ENCODE measurements at places on chromosomes 4 and X.

DNA sequence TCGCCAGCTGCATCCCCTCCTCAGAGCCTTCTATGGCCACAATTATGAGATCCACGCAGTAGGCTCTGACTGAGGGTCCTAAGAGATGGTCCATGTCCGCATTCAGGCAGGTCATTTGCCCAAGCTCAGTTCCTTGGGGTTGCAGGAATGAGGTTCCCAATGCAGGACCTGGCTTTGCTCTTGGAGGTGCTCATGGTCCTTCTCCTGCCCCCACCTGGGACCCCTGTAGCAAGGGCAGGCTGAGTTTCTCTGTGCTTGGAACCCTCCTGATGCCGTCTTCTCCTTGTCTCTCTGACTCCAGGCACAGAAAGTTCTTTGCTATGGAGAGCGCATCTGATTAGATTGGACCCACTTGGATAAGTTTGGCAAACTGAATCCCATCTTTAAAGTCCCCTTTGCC, 16.5 kb upstream of the SHOX start:
- H3K4me3 ChIP-seq: no peak overlapping the region
- H3K27ac ChIP-seq: no peak overlapping the region
- H3K4me1 ChIP-seq: no peaks in the 10 kb centered on the region
- no peak for DNase-seq
- peaks cover 16% of the 10 kb centered on the region for H3K27me3 ChIP-seq

- no peak for DNase-seq
- no peaks in the 10 kb centered on the region for H3K27me3 ChIP-seq
- H3K27ac ChIP-seq: no peak overlapping the region
- H3K4me3 ChIP-seq: no peak overlapping the region
- no peaks in the 10 kb centered on the region for H3K4me1 ChIP-seq
These were observed 21.6 kb downstream of the PIGG start for GRCh38 chr4:520683-521023.

GRCh38 chr4:57131849-57132742, 21.9 kb upstream of the IGFBP7 start:
- no peaks in the 10 kb centered on the region for H3K36me3 ChIP-seq
- no peak overlapping the region for H3K4me3 ChIP-seq
- DNase-seq: no peak
- no peaks in the 10 kb centered on the region for H3K4me1 ChIP-seq
- H3K27me3 ChIP-seq: no peaks in the 10 kb centered on the region

GRCh38 chr4:173736840-173737239, 206.8 kb upstream of the HAND2 start:
- no peaks in the 10 kb centered on the region for H3K36me3 ChIP-seq
- H3K4me1 ChIP-seq: no peaks in the 10 kb centered on the region
- no peak for DNase-seq

- no peaks in the 10 kb centered on the region for H3K36me3 ChIP-seq
- H3K27me3 ChIP-seq: no peaks in the 10 kb centered on the region
- H3K4me3 ChIP-seq: no peak overlapping the region
- H3K27ac ChIP-seq: no peak overlapping the region
- DNase-seq: no peak
- H3K4me1 ChIP-seq: no peaks in the 10 kb centered on the region
These were observed 163.1 kb upstream of the FAT1 start for GRCh38 chr4:186886759-186887158.

DNA sequence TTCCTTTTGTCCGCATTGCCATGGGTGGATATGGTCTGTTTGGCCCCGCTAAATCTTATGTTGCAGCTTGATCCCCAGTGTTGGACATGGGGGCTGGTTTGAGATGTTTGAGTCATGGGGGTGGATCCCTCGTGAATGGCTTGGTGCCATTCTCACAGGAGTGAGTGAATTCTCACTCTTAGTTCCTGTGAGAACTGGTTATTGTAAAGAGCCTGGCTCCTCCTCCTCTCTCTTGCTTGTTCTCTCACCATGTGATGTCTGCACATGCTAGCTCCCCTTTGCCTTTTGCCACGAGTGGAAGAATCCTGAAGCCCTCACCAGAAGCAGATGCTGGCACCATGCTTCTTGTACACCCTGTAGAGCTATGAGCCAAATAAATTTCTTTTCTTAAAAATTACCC, 22.6 kb upstream of the STBD1 start:
- no peak for DNase-seq
- H3K4me3 ChIP-seq: no peak overlapping the region

DNA sequence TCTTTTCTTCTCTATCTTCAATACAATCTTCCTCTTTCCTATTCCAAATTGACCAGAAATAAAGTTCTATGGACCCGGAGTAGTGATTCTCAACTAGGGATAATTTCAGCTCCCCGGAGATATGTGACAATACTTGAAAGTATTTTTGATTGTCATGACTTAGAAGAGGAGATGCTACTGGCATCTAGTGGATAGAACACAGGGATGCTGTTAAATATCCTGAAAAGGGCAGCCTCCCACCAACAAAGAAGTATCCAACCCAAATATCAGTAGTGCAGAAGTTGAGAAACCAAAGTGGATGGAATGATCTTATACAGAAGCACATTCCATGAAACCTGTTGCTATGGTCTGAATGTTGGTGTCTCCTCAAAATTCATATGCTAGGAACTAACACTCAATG, 65.7 kb upstream of the NDST3 start:
- no peak for DNase-seq
- H3K36me3 ChIP-seq: no peaks in the 10 kb centered on the region
- no peaks in the 10 kb centered on the region for H3K27me3 ChIP-seq

DNA sequence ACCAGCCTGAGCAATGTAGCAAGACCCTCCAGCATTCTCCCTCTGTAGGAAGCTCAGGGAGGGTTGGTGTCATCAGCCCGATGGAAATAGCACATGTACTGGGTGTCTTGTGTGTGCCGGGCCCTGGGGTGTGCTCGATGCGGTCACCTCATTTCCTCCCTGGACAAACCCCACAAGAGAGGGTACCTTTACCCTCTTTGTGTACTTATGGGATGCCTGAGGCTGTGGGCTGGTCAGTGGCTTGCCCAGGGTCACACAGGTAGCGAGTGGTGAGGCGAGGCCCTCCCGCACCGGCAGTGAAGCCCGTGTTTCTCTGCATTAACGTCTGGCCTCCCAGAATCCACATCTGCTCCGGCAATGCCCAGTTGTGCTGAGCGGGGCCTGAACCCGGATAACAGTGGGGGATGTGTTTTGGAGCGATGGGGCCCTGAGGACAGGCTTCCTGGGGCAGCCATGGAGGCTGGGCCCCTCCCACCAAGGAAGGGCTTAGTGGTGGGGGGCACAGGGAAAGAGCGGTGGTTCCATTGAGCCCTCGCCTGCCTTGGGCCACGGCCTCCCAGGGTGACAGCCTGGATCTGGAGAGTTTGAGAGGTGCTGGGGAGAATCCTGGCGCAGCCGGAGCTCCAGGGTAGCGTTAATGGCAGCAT, 8.1 kb downstream of the PSAPL1 start:
- H3K4me3 ChIP-seq: no peak overlapping the region
- H3K27ac ChIP-seq: no peak overlapping the region
- no peaks in the 10 kb centered on the region for H3K27me3 ChIP-seq
- no peaks in the 10 kb centered on the region for H3K4me1 ChIP-seq
- peak; percentile 16 for DNase-seq

DNA sequence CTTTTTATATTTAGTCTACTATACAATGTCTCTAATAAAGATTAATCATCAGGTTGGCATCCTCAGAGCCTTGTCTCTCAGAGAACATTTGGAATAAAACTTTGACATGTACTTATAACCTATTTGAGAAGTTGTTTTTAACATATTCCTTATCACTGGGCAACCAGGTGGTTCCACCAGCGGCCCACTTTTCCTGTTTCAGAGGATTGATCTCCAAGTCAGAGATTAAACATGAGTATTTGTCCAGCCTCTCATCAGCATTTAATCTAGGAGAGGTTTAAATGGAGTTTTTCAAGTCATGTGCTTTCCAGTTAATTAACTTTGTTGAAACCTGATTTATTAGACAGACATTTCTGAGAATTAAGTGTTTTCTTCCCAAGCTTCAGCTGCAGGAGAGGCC, 345.5 kb downstream of the GRXCR1 start:
- no peak for DNase-seq
- no peaks in the 10 kb centered on the region for H3K27me3 ChIP-seq
- no peaks in the 10 kb centered on the region for H3K36me3 ChIP-seq
- no peaks in the 10 kb centered on the region for H3K4me1 ChIP-seq
- no peak overlapping the region for H3K4me3 ChIP-seq

DNA sequence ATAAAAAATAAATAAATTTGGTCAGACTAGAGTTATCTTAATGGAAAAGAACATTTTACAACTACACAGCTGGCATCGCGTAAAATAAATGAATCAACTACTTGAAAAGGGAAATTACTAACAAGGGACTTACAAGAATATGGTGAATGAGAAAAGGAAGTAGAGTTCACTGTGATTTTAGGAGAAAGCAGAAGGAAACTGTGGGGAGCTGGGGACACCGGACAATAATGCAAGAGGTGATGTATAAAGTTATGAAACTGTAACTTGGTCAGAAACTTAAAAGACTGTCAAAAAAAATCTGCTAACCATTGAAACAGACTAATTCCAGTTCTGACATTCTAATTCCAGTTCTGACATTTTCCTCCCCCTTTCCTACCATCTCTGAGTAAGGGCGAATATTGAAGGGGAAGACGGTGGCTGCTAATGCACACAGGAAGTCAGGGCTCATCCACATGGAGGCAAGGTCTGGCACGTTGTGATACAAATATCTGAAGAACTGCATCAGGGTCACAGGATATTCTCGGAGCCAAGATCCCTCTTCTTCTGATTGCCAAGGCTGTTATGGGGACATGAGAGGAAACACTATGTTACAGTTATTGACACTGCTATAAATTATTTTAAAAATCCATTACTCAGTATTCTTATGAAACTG, 170.5 kb downstream of the CDS1 start:
- H3K36me3 ChIP-seq: no peaks in the 10 kb centered on the region
- DNase-seq: no peak
- H3K4me1 ChIP-seq: no peaks in the 10 kb centered on the region
- no peak overlapping the region for H3K27ac ChIP-seq
- no peak overlapping the region for H3K4me3 ChIP-seq

DNA sequence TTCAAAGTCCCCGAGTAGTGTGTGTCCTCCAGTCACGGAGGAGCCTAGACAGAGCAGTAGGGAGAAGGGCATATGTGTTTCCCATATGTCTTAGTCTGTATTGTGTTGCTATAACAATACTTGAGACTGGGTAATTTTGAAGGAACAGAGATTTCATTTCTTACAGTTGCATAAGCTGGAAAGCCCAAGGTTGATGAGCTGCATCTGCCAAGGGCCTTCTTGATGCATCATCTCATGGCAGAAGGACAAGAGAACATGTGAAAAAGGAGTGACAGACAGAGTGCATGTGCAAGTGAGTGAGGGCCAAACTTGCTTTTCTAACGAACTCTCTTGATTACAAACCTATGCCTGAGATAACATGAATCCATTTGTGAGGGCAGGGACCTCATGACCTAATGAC, 243.4 kb downstream of the ARHGAP10 start:
- no peak for DNase-seq
- H3K27me3 ChIP-seq: no peaks in the 10 kb centered on the region
- no peak overlapping the region for H3K27ac ChIP-seq

DNA sequence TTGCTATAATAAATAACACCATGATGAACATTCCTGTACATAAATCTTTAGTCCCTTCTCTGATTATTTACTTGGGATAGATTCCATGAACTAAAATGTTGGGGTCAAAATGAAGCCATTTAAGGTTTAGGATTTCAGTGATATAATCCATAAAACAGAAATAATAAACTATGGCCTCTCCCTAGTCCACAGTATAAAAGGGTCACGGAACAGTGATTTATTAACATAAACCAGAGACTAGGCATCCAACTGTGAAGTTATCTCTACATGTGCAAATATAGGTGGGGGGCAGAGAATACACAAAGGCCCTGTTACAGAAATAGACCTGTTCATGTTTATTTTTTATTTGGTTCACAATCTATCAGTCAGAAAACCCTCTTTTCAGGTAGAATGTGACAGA, 499.1 kb upstream of the SLIT2 start:
- H3K36me3 ChIP-seq: no peaks in the 10 kb centered on the region
- H3K27me3 ChIP-seq: no peaks in the 10 kb centered on the region
- H3K27ac ChIP-seq: no peak overlapping the region
- no peak for DNase-seq
- no peak overlapping the region for H3K4me3 ChIP-seq
- no peaks in the 10 kb centered on the region for H3K4me1 ChIP-seq

DNA sequence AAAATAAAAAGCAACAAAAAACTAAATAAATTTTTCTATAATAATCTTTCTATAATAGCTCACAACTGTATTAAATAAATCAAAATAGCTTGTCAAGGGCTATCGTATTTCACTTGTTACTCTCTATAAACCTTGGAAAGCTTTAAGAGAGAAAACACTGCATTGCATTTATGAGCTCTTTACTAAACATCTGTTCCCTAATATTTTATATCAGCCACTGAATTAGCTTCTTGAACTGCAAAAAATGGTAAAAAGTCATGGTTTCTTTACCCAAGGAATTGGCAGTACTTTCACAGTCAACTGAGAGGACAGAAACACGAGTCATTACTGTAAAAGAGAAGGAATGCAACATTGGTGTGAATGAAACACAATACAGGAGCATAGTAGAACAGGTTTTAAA, 671.2 kb downstream of the PCDH18 start:
- no peak for DNase-seq
- H3K4me3 ChIP-seq: no peak overlapping the region
- no peak overlapping the region for H3K27ac ChIP-seq

- H3K27me3 ChIP-seq: no peaks in the 10 kb centered on the region
- no peak for DNase-seq
- H3K36me3 ChIP-seq: no peaks in the 10 kb centered on the region
These were observed 289.8 kb downstream of the ARHGAP10 start for GRCh38 chr4:148021686-148022085.

GRCh38 chr4:184262901-184263300, 45.2 kb upstream of the ENPP6 start:
- peaks cover 34% of the 10 kb centered on the region for H3K4me1 ChIP-seq
- H3K27ac ChIP-seq: no peak overlapping the region

DNA sequence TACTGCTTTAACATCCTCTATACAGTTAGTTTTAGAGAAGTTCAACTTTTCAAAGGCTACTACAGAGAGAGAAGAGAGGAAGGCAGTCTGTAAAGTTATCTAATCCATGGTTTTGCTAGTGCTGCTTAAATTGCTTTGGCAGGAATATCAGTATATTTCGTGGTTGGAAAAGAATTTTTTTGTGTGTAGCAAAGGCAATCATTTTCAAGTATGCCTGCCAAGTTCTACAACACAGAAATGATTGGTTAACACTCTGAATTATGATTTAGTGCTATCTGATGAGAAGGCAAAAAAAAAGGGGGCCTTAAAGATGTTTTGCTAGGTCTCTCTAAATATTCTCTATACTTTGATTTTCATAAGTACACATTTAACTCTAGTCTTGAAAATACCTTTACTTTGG, 133.1 kb downstream of the JADE1 start:
- H3K27ac ChIP-seq: no peak overlapping the region
- H3K36me3 ChIP-seq: peaks cover 52% of the 10 kb centered on the region
- no peaks in the 10 kb centered on the region for H3K4me1 ChIP-seq
- no peaks in the 10 kb centered on the region for H3K27me3 ChIP-seq
- no peak for DNase-seq
- no peak overlapping the region for H3K4me3 ChIP-seq

GRCh38 chr4:185550933-185551332, 15.6 kb upstream of the PDLIM3 start:
- no peak overlapping the region for H3K27ac ChIP-seq
- no peaks in the 10 kb centered on the region for H3K4me1 ChIP-seq
- no peak overlapping the region for H3K4me3 ChIP-seq
- H3K36me3 ChIP-seq: no peaks in the 10 kb centered on the region
- H3K27me3 ChIP-seq: peaks cover 23% of the 10 kb centered on the region

Data from activated naive CD4-positive, alpha-beta T cell treated with anti-CD3 and anti-CD28 coated beads, Interleukin-2, amount 10 ng/mL, durations not matched to agents 7 days and 5 days (primary cell).